ENCODE measurements at places on chromosomes 2 and 18.

DNA sequence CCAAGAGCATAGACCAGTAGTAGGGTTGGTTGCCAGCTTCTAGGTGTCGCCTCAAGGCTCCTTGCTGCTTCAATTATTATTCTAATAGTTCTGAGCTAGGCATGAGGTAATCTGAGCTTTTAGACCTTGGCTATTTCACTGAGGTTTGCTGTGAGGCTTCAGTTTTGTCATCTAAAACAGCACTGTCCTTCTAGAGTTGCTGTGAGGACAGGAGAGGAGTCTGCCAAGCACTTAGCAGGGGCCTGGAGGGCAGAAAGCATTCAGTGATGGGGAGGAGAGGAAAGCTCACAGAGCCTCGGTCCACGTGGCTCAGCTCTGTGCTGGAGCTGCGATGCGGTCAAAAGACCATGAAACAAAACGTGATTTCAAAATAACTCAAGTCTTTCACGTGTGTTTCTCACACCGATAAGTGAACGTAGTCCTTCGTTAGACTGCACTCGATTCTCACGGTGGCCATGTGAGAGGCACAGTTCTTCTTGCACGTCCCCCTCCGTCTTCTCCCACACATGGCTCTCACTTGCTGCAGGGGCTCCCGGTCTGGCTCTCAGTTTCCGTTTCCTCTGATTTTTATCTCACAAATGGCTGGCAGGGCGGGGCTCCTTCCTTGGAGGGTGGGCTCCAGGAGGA is 113.7 kb downstream of the B3GNT2 start:
- ATAC-seq = peak; percentile 9

DNA sequence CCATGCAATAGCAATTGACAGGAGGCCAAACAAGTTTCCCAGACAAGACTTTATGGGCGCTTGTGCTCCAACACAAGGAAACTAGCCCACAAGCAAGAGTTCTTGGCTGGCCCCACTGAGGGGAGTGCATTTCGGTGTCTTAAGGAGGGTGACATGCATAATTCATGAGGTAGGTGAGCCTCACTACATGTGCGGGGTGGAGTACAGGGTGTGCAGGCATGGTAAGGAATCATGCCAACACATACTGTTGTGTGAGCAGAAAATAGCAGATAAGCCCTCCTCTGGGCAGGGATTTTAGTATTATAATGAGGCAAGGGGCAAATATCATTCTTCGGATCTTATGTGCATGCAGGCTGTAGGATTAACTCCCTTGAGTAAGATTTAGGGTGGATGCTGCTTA is 78.7 kb upstream of the SLC1A4 start:
- no peak for ATAC-seq

DNA sequence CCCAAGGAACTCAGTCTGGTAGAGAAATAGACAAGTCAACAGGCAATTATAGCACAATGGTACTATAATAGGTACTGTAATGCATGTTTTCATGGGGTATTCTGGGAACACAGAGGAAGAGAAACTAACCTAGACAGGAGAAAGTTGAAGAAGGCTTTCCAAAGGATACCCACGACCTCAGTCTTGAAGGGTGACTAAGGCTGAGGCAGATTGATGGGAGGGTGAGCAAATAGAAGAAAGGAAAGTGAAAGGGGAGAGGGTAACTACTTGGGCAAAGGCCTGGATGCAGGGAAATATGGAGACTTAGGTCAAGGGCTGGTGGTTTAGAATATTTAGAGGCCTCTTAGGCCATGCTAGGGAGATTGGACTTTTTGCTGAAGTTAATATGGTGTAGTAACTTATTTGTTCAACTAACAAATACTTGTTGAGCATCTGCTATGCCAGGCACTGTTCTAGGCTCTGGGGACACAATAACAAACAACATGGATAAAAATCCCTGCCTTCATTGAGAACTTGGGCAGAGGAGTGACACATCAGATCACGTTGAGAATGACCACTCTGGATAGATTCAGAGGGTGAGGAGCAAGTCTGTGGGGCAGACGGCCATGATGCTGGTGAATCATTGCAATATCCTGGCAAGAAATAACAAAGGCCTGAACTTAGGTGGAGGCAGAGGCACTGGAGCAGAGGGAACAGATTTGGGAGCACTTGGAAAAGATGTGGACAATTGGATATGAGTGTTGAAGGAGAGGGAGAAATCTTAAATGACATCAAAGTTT is 56.4 kb downstream of the PLB1 start:
- ATAC-seq = no peak

GRCh38 chr2:84290537-84290936 is 168.5 kb downstream of the SUCLG1 start:
- no peak for ATAC-seq

DNA sequence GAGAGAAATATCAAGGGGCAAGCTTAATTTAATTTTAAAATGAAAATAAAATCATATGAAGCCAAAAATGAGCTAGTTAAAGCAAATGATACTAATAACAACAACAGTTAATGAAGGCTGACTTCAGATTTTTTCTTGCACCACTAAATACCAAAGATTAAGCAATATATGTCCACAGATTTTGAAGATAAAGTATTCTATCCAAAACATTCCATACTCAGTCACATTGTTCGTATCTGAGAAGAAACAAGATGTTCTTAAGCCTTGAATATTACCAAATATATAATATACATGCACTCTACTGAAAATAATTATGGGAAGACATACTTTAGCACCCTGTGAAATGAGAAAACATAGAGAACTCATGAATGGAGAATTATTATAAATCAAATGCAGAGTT is 593.3 kb upstream of the SYT4 start:
- ATAC-seq = no peak

DNA sequence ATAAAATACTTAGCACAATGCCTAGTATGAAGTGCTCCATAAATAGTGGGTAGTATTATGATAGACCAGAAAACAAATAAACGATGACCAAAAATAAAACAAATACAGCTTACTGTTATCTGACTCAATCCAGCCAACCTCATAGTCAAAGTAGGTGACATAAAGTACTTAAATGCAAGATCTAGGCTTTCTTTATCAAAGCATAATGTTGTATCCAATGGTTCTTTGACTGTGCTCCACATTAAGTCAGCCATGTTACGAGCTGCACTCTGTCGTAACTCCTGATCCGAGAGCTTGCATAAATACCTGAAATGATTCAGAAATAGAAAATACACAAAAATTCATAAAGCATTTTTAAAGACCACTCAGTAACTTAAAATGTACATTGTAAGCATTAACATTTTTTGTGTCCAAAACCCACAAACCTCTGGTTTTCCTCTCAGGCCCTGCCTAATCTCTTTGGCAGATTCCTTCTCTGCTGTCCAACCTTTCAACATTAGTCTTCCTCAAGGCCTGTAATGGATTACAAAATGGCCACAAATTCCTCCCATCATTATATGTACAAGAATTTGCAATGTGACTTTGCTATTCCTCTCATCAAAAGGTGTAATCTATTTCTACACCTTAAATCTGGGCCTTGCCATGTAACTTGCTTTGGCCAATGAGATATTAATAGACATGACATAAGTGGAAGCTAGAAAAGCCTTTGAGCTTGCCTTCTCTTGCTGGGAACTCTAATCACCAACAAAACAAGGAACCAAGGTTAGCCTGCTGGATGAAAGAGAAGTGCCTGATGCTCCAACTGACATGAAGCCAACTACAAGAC is 90.6 kb downstream of the USP34 start:
- no peak for ATAC-seq

GRCh38 chr2:152278526-152278925 is 56.4 kb upstream of the FMNL2 start:
- ATAC-seq = no peak
